ENCODE measurements at places on chromosomes 5 and 9. TPM values are rescaled to one million over a fixed set of nuclear protein-coding genes. Genes with fewer than 3 reads are reported as not detected.

Gene PELO
- 10.0 TPM for total RNA-seq

Gene CDC25C
- total RNA-seq, result 8.8 TPM

Gene COL15A1
- total RNA-seq, result 0.56 TPM

Gene ECSCR
- not detected for total RNA-seq

Gene UCK1
- total RNA-seq, result 11.2 TPM

Gene MARCOL
- total RNA-seq, result not detected

Gene CTSV
- 45.5 TPM for total RNA-seq

Gene ZSWIM6
- total RNA-seq, result 6.3 TPM

Gene SLC34A1
- total RNA-seq, result not detected

Gene ANXA1
- total RNA-seq, result 1,632 TPM

Gene ZBTB34
- total RNA-seq, result 3.7 TPM

Gene ADAMTSL1
- total RNA-seq, result 0.28 TPM

Gene CDH6
- 11.3 TPM for total RNA-seq

Gene C9orf50
- total RNA-seq, result not detected

Gene GCNT4
- total RNA-seq, result 3.1 TPM

Gene MYORG
- total RNA-seq, result 17.6 TPM

Gene DDX4
- not detected for total RNA-seq

Gene SYK
- 31.0 TPM for total RNA-seq

Gene CTXN3
- total RNA-seq, result not detected

Gene FOXD4
- 0.21 TPM for total RNA-seq

Gene SPATA31C1
- not detected for total RNA-seq

Gene CNTNAP3B
- total RNA-seq, result 3.7 TPM

Gene TGFBR1
- 42.2 TPM for total RNA-seq

Gene PCDH12
- not detected for total RNA-seq

Gene RAB3C
- total RNA-seq, result not detected

Gene GPX3
- 46.1 TPM for total RNA-seq

Data from airway epithelial cell (primary cell).